Stimulated activated CD8-positive, alpha-beta memory T cell treated with anti-CD3 and anti-CD28 coated beads, Interleukin-4, amount 100 ng/mL, for 4 hours (primary cell): ENCODE measurements at places on chromosomes 2 and 18.

DNA sequence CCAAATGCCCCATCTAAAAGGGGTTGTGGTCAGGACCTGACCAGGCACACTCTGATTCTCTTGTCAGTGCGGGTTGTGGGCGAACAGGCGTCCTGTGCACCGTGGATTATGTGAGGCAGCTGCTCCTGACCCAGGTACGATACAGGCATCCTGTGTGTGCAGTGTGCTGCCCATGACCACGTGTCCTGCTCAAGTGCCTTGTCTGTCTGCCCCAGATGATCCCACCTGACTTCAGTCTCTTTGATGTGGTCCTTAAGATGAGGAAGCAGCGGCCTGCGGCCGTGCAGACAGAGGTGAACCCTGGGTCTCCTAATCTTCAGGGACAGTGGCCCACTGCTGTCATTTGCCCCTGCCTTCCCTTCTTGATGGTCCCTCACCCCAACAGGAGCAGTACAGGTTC lies 14.6 kb downstream of the PTPN18 start:
- DNase-seq: no peak

GRCh38 chr2:224948859-224949258 lies 93.4 kb downstream of the DOCK10 start:
- DNase-seq: no peak

DNA sequence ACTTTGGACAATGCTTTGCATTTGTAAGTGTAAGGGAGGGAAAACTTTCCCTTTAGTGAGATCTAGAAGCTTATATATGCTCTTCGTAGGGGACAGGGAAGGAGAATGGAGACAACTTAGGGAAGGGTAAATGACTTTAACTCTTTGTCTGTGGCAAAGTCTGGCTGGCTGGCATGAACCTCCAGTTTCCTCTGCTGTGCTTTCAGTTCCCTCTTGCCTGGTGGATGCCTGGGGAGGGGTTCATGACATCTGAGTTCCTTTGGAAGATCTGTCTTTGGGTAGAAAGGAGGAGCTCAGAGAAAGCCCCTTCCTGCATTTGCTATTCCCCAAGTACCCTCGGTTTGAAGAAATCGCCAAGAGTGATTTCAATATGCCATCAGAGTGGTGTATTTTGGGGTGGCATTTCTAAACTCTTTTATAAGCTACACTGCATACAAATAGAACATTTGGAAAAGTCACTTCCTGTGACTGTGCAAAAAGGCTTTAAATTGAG lies 143.6 kb downstream of the VAPA start:
- no peak for DNase-seq

DNA sequence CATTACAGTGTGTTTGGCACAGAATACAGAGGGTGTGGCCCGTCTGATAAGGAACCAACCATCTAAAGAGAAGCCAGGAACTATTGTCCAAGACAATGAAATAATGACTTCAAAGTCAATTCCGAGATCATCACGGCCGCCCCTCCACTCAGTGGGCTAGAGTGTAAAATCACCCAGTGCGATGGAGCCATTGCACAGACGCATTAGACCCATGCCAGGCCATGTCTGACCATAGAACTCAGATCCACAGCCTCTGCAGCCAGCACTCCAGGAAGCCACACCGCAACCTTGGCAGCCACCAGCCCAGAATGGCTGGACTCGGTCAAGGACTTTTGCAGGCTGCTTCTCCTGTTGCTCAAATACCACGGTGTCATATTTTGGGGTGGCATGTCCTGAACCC lies 835.7 kb downstream of the DCDC2C start:
- no peak for DNase-seq

GRCh38 chr18:52670896-52671295 lies 330.9 kb downstream of the DCC start:
- DNase-seq: no peak

DNA sequence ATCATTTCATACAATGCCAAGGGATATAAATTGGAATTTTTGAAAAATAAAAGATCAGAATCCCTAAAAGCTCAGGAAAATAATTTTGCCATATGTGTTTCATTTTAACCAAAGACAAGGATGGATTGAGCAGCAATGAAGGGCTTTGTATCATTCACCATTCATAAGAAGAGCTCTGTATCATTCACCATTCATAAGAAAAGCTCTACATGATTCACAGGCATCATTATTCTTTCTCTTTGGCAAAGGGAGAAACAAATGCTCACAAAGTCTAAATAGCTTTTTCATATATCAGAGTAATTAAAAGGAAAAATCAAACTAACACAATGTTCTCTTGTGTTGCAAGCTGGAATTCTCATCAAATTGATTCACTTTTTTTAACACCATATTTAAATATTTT lies 169.1 kb upstream of the MC4R start:
- no peak for DNase-seq

- DNase-seq: no peak
Observed at GRCh38 chr2:227578642-227579041, 20.1 kb upstream of the SCYGR2 start.

GRCh38 chr2:41741951-41742595 lies 305.7 kb upstream of the PKDCC start:
- DNase-seq: no peak

GRCh38 chr2:105432749-105433148 lies 33.9 kb upstream of the FHL2 start:
- no peak for DNase-seq

DNA sequence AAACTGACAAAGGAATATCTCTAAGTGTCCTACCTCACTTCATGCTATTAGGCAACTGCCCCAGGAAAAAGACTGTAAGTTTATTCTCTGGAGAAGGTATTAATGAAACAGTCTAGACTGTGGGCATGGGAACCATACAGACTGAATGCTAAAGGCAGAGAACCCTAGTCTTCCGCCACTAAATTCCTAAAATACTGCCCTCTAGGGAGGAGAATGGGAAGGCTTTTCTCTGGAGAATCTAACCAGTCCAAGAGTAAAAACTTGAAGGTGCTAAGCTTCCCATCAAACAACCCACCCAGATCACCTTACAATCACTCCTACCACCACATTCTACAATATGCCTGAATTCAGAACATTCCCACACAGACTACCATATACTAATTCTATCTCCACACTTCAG lies 3.4 kb downstream of the SRBD1 start:
- DNase-seq: no peak
